Caki2 (cell line): ENCODE measurements at places on chromosomes 7 and 10. TPM values are rescaled to one million over a fixed set of nuclear protein-coding genes. Genes with fewer than 3 reads are reported as not detected.

DNA sequence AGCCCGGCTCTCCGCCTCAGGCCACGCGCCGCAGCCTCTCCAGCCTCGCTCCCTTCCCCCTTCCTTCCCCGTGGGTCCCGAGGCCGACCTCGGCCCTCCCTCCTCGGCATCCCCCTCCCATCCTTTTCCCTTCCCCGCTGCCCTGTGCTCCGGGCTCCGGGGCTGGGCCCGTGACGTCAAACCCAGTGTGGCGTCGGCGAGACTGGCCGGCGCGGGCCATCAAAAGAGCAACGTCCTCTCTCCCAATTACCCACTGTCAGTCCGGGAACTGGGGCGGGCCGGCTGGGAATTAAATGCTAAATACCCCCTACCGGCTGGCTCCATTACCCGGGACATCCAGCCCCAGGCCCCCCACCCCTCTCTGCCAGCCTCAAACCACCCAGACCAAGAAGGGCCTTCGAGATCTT is 2.6 kb upstream of the GATA3 start:
- DNase-seq = no peak

DNA sequence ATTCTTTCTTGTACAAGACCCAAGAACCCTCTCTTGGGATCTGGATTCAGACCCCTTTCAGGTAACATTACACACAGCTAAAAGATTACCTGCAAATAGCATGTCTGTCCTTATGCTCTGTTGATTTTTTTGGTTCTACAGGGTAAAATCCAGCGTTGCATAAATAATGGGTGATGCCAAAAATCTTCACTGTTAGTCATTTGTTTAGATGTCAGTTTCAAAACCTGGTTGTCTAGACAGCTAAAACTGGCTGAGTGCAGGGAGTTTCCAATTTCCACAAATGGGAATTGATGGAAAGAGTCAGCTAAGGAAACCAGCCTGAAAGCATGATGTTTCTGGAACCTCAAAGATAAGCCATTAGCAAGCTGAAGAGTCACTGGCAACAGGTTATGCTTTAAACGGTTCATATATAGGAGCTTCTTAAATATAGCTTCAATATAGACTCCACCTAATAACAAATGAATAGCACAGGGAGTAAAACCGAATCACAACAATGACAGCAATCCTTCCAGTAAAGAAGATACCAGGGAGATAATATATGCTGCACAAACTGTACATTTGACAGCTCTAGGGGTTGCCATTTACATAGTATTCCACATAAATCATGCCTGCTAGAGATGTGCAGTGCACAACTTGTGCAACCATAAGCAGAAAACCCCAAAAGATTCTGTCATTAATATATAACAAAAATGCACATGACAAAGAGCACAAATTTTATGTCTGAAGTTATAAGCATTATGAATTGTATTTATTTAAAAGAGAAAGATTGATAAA is 20.4 kb downstream of the CCDC71L start:
- DNase-seq = no peak

GRCh38 chr7:112097524-112097923 is 108.7 kb downstream of the DOCK4 start:
- DNase-seq = no peak

The MRC1 gene
- total RNA-seq = not detected in 2 replicates

DNA sequence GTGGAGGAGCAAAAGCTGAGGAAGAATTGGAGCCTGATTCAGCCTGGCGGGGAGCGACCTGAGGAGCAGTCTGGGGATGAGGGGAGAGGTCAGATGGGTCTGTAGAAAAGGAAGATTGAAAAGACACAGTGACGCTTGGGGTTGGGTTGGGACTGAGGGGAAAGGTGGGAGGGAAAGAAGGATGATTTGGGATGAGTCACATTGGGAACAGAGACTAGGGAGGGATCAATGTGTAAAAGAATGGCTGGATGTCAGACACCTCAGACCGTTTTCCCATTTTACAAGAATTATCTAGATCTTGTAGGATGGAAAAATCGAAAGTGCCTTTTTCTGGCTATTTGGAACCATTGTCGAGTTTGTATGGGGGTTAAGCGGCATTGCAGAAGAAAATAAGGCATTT is 1076.5 kb downstream of the DNAJB9 start:
- DNase-seq = no peak

GRCh38 chr7:159094023-159094740 is 50.5 kb downstream of the VIPR2 start:
- no peak for DNase-seq

GRCh38 chr7:41438705-41439514 is 264.0 kb downstream of the INHBA start:
- no peak for DNase-seq

DNA sequence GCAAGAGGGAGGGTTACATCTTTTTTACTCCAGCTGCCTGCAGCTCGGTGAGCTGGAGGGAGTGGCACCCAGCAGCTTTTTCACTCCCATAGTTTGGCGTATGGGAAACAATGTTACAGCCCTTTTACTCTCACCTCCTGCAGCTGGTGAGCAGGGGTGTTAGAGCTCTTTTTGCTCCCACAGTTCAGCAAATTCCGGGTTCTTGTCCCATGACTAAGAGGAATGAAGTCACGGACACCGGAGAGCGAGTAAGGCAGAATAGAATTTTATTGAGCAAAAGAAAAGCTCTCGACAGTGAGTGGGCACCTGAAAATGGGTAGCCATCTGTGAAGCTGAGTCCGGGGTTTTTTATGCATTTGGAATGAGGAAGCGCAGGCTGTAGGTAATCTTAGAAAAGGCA is 446.6 kb downstream of the GFRA1 start:
- no peak for DNase-seq

The PALD1 gene
- 1.3 and 1.6 TPM in 2 replicates for total RNA-seq

GRCh38 chr7:40753455-40753854 is 618.6 kb downstream of the SUGCT start:
- DNase-seq = no peak

The FAM25G gene
- not detected in 2 replicates for total RNA-seq
